Activated naive CD8-positive, alpha-beta T cell treated with anti-CD3 and anti-CD28 coated beads for 36 hours (primary cell): ENCODE measurements at places on chromosomes 1 and 21.

- DNase-seq = no peak
Observed at GRCh38 chr1:198287916-198288315, 131.1 kb downstream of the NEK7 start.

- DNase-seq = no peak
Observed at GRCh38 chr1:178579562-178579961, 66.7 kb downstream of the TEX35 start.

DNA sequence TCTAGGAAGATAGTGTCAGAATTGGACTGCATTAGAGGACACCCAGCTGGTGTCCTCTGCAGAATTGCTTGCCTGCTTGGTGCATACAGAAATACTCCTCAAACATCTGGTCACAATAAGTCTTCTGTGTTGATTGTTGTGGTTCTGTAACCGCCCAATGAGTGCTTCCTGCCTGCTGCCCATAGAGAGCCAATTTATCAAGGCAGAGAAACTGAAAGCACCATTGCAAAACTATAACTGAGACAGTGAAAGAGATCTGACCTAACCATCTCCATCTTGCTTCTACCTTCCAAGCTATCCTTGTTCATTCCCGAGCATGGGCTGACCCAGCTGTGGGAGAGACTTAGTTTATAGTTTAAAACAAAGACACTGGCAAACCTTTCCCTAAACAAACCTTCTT lies 462.4 kb upstream of the RGS18 start:
- no peak for DNase-seq

DNA sequence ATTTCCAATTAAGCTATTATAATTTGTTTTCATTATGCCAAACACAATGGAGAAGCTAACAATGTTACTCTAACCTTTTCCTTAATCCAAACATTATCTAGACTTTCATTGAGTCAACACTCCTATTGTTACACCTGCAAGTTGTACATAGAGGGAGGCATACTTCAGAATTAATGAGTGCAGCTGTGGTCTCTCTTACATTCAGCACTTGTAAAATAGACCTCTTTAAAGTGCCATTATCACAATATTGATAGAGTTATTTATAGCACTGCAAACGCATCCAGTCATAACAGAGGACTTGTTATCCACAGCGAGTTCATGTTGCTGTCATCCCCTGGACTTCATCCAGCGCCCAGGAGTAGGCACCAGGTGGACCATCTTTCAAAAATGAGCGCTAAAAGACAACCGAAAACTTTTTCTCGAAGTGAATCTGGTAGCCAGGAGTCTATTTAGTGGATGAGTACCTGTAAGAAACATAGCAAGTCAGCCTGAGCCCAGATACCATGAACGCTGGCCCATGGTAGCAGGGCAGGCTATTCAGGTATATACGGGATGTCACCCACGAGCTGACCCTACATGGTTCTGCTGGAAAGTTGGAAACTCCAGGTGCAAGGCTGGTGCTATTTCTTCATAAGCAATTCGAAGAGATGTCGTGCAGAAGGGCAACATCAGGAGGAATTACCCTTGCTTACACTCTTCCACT lies 70.6 kb upstream of the NFIA start:
- DNase-seq = no peak

GRCh38 chr1:7401814-7402547 lies 369.1 kb upstream of the VAMP3 start:
- DNase-seq = no peak

GRCh38 chr1:3550511-3551289 lies 60.6 kb downstream of the MEGF6 start:
- no peak for DNase-seq

DNA sequence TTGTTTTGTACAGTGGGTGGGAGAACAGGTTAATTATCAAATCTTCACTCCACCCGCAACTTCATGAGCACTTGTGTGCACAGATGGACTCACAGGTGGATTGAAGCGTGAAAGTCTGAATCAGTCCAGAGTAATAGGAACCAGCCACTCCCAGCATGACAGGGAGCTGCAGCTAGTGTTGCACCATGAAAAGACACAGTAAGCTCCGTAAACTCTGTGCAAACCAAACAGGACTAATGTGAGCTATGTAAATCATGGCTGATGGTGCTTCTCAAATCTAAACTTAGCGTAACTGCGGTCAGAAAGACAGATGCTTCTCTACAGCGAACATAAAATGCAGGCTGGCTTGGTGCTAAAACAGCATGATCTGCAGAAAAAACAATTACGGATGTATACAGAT lies 114.4 kb downstream of the CENPF start:
- DNase-seq = no peak

GRCh38 chr21:42565206-42565810 lies 51.7 kb downstream of the SLC37A1 start:
- DNase-seq = no peak

GRCh38 chr1:166948856-166949350 lies 26.4 kb downstream of the ILDR2 start:
- DNase-seq = no peak

GRCh38 chr1:119535381-119535780 lies 28.4 kb downstream of the HSD3B1 start:
- no peak for DNase-seq

DNA sequence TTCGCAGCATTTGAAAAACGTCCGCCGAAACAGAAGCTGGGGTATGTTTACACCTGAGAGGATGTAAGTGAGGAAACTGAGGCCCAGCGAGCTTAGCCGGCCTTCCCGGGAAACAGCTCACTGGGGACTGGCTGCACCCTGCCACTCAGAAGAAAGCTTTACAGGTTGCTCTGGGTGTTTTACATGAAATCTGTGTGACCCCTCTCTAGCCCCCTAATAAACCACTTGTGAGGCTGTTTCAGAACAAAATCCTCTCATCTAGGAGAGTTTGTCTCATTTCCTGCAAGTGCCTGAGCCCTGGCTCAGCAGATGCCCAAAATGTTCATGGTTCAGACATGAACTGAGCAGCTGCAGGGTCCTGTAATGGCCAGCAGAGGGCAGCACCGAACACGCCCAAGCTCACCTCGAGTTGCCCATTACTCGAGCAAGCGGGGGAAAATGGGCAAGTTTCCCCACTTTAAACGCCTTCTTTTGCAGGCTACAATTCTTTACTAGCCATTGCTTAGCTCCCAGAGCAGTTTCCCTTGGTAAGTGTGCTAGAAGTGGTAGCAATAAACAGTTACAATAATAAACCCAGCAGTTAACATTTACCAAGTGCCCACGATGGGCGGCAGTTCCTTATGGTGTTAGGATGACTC lies 76.4 kb downstream of the FHAD1 start:
- peak; percentile 52 for DNase-seq
